ENCODE measurements at places on chromosomes 12 and 14.

DNA sequence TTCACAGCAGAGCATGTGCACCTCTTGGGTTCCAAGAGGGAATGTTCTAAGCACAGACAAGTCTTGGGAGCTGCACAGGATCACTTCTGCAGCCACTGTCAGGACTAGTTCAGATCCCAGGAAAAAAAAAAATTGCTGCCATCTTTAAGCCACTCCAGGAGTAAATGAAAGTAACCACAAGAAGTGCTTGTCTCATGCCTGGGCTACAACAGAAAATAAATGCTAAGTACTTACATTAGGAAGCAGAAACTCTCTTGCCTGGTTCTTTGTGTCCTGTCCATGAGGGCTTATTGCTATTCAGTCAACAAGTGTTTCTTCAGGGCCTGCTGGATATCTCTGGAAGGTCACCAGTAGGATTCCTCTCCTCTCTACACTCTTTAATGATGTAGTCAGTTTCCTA, 176.1 kb downstream of the KTN1 start:
- DNase-seq, result no peak

- no peak for DNase-seq
These were observed 317.6 kb downstream of the DPF3 start for GRCh38 chr14:72576258-72576657.

GRCh38 chr14:57060276-57060955, 208.3 kb downstream of the EXOC5 start:
- peak; percentile 28 for DNase-seq

- no peak for DNase-seq
These were observed 107.0 kb downstream of the PTPRO start for GRCh38 chr12:15429262-15429661.

GRCh38 chr14:65191716-65192115, 89.4 kb upstream of the MAX start:
- no peak for DNase-seq

DNA sequence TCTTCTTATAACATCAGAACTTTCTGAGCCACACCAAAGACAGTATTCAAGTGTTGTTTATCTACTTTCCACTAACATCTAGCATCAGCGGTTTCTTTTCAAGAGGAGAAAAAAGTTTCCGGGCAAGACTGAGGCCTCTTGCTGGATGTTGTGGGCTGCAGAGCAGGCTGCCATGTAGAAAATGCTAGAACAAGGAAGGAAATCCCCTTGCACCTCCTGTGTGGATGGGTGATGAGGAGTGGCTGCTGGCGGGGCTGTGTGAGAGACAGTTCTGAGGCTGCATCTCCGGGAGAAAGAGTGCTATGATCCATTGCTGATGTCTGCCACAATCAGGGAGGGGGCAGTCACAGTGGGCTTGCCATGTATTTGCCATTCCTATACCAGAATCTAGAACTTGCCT, 37.8 kb upstream of the PPP1CC start:
- DNase-seq, result no peak

- no peak for DNase-seq
These were observed 298.4 kb downstream of the SYT1 start for GRCh38 chr12:79162948-79163347.

- DNase-seq, result no peak
These were observed 15.3 kb downstream of the KRT2 start for GRCh38 chr12:52636592-52637258.

- DNase-seq, result no peak
These were observed 35.3 kb downstream of the MAP1LC3B2 start for GRCh38 chr12:116594325-116595038.

DNA sequence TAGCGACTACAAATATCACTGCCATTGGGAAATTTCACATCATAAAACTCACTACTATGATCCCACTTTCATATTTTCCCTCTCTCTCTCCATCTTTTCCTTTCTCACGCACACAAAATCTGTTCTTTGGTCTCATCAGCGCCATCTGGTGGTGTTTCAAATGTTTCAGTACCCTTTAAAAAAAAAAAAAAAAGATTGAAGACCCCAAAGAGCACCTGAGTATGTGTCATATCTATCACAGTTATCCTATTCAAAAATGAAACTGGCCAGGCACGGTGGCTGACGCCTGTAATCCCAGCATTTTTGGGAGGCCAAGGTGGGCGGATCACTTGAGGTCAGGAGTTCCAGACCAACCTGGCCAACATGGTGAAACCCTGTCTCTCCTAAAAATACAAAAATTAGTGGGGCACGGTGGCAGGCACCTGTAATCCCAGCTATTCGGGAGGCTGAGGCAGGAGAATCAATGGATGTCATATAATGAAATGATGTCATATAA, 72.4 kb downstream of the TTC9 start:
- DNase-seq, result peak; percentile 88

- no peak for DNase-seq
These were observed 41.5 kb downstream of the CHGA start for GRCh38 chr14:92964124-92965109.

- DNase-seq, result no peak
These were observed 187.4 kb upstream of the RASSF8 start for GRCh38 chr12:25771041-25771440.

DNA sequence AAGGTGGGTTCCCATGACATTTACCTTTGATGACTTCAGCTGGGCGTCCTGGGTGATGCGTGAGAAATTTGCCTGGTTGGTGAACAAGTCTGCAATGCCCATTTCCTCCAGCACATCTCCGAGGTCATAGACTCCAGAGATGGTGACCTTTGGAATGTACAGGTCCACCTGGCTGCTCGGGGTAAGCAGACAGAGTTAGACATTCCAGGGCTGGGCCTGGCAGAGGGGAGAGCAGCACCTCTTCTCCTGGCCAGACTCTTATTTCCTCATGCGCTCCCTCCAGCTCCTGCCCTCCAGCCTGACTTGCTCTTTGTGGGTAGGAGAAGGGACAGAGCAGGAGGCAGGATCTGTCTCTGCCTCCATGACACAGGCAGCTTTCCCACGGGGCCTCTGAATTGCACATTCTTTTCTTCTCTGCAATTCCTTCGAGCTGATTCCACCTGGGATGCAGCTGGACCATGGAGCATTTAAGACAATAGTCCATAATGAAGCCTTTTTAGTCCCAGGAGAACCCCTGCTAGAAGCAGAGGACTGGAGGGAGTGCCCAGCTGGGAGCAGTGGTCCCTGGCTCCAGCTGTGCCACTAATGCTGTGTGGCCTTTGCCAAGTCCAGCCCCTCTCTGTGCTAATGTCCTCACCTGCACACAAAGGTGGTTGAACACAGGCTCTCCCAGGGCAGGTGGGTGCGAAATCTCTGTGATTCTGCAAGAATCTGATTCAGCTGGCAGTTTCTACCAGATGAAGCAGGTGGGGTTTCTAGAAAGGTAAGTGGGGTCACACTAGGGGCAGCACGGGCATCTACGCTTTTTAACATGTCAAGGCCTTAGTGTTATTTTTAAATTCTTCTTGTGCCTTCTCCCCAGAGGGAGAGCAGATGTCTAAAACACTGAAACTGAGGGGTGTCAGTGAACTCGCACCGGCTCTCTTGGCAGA, 13.2 kb upstream of the SERPINA10 start:
- no peak for DNase-seq

DNA sequence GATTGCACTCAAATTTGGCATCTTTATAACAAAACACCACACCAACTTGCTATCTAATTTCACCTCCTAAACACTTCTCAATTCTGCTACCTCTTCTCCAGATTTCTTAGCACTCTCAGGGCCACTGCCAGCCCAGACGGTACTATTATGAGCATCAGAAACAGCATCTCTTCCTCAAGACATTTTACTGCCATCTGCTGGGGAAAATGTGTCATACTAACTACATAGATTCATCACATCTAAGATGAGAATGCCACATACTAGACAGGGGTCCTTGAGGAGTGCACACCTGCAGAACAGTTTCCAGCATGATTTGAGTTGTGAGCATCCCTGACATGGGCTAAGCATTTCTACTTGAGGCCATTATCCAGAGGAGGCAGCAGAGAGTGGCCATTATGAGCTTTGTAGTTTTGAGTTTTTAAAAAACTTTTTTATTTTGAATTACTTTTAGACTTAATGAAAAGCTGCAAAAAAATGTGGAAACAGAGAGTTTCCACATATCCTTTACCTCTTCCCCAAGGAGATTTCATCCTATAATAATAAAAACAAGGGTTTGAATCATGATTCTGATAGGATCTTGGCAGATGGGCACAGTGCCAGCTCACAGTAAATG, 15.1 kb upstream of the GRIP1 start:
- peak; percentile 84 for DNase-seq

DNA sequence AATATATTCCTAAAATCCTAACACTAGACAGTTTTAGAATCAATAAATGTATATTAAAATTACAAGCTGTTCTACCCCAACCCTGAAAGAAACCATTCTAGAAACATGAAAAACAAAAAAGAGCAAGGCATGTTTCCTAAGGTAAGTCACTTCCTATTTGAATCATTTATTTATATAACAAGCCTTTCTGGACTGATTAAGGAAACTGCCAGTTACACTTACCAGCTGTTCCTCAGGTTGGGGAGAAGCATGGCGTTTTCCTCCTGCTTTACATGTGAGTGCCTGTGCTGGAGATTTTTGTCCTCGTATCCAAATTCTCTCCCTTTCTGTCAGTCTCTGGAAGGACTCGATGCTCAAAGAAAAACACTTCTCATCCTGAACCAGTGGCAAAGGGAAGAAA, 183.3 kb downstream of the EFCAB11 start:
- DNase-seq, result peak; percentile 23

GRCh38 chr14:89444044-89444443, 27.0 kb upstream of the FOXN3 start:
- DNase-seq, result no peak

GRCh38 chr14:100526632-100527031, 60.6 kb downstream of the BEGAIN start:
- peak; percentile 20 for DNase-seq

GRCh38 chr14:50092006-50092555, 24.3 kb downstream of the VCPKMT start:
- no peak for DNase-seq
